KBM-7 (cell line): ENCODE measurements at places on chromosomes 1 and 21.

DNA sequence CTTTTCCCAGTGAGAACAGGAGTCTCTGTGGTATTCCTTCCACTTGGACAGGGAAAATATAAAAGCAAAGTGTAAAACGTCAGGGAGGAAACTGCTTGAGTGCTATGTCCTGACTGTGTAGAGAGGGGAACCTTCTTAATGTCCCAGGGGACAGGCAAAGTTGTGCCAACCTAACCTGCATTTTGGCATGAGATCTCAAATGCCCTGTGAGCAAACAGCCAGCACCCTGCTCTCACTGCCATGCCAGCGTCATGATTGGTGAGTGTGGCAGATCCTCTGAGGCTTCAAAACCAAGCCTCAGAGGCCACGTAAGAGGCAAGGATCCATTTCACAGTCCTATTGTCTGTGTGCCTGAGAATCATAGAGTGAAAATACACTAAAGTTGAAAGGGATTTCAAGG, 49.7 kb upstream of the RAP1A start:
- DNase-seq, result no peak

DNA sequence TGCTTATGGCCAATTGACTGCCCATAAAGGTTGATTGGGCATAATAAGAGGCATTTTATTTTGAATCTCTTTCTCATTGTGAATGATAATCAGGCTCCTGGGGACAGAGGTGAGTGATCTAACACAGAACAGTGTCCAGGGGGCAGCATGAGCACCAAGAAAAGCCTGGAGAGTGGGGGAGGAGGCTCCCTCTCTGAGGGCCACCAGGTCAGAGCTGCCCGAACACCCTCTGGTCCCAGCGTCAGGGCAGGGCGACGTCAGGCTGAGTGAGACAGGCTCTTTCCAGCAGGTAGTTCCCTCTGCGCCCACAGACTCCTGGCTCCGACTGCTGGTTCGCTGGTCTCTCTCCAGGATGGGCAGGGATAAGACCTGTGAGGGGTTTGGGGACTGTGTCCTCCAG, 250.2 kb upstream of the C1orf174 start:
- DNase-seq, result no peak

GRCh38 chr1:162973381-162973795, 95.8 kb upstream of the RGS4 start:
- DNase-seq, result no peak

- DNase-seq, result no peak
These were observed 11.0 kb downstream of the RAP1A start for GRCh38 chr1:111630567-111630966.

GRCh38 chr1:238639861-238640260, 746.5 kb upstream of the CHRM3 start:
- no peak for DNase-seq

GRCh38 chr21:26637201-26637745, 64.2 kb upstream of the CYYR1 start:
- no peak for DNase-seq

DNA sequence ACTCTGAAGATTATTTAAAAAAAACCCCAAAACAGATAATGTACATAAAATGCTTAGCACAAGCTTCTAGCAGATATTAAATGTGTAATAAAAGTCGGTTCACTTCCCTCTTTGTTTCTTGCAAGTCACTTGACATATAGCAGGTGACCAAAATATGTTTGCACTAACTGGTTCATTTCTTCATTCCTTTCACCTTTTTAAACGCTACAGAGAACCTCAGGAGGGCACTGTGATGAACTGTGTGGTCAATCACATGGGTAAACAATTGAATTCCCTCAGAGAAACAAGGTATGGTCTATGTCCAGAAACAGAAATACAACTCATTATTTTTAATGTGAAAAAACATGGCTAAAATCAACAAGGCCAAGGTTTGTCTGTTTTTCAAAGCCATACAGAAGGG, 51.3 kb upstream of the BCL10 start:
- DNase-seq, result no peak

- DNase-seq, result no peak
These were observed 85.2 kb downstream of the KIFAP3 start for GRCh38 chr1:169989246-169989645.

DNA sequence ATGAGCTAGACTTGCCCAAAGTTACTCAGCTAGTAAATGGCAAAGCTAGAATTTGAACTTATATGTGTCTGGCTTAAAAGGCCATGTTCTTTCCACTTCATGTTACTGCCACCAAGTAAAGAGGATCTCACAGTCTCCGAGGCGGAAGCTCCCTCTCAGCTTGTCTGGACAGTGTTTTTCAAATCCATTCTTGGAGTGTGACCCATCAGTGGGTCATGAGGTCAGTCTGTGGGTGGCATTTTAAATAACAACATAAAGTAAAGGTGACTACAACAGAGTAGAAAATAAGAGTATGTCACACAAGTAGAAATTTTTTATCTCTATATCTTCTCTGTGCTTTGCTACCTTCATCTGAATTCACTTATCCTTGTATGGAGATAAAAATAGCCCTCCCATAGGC, 3.2 kb upstream of the HMGB4 start:
- no peak for DNase-seq

DNA sequence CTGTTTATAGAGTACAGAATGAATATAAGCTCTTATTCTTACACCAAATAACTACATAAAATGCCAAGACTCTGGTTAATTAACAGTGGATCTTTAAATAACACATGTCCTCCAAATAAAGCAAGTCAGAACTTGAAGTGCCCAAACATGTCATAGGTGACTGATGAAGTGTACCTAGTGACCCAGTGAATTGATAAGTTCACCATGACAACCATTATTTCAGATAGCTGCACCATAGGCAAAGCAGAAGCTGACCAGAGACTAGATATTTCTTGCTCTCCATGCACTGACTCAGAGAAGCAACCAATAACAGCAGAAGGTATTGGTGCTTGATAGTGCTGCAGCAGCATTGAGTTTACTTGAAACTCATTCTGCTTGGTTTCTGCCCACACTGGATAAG, 192.1 kb downstream of the DUSP10 start:
- no peak for DNase-seq

DNA sequence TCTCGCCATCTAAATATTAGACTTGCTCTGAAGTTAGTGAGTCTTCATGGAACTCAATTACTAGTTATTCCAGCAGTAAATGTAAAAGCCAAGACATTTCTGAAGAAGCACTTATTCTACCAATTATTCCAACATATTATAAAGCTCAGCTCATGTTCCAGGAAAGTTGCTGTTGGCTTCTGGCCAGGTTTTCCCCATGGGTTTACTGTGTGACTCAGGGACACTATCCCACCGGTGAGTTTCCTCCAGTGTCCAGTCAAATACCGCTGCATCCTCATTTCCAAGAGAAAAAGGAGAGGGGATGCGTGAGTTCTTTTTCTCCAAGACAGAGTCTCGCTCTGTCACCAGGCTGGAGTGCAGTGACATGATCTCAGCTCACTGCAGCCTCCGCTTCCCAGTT, 9.2 kb upstream of the HHIPL2 start:
- no peak for DNase-seq

DNA sequence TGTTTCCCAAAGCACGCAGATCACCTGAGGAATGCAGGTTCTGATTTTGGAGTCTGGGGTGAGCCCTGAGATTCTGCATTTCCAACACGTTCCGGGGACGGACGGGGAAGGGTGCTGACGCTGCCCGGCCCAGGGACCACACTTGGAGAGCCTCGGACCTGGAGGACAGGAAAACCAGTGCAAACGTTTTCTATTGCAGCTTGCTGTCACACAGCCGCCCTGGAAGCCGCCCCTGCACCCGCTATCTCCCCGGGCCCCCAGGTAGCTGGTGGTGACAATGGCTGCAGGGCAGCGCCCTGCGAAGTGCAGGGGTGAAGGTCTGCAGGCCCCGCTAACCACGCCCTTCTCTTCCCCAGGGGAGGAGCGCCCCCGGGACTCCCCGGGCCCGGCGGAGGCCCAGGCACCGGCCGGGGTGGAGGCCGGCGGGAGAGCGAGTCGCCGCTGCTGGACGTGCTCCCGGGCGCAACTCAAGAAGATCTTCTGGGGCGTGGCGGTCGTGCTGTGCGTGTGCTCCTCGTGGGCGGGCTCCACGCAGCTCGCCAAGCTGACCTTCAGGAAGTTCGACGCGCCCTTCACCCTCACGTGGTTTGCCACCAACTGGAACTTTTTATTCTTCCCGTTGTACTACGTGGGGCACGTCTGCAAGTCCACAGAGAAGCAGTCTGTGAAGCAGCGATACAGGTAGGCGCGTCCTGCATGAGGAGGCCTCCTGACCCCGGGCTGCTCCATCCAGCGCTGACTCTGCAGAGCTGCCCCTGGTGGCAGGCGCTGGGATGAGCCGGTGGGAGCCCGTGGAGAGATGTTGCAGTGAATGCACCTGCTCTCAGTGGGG, 142.0 kb upstream of the COA6 start:
- DNase-seq, result no peak

GRCh38 chr21:36186081-36186480, 29.5 kb downstream of the DOP1B start:
- DNase-seq, result no peak

DNA sequence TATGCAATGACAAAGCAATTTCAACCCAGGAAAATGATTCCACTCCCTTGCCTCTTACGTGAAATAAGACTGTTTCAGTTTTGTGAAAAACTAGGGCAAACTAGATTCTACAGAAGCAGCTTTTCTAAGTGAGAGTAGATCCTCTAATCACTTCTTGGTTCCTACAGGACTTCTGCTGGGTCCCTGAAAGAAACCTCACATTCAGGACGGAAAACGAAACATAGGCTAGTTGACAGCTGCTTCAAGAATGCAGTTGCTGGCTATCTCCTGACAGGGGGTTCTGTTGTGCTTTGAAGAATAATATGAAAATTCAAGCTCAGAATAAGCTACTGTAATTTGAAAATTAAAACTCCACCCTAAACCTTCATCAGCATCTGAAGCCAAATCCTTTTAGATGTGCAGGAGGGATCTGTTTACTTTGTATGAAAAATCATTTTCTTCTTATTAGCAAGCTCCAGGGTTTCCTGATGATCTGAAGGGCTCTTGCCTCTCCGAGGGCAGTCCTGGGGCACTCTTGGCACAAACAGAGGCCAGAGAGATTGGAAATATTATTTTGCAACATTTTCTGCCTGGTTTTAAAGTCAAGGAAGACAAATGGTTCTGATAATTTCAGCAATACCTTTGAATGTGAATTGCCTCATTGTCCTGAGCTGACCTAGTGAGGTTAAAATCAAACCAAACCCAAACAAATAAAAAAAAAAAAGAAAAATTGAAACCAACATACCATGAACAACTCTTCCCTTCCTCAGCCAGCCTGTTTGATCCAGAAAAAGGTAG, 55.0 kb downstream of the NTMT2 start:
- no peak for DNase-seq

GRCh38 chr1:72326494-72326893, 44.2 kb upstream of the NEGR1 start:
- no peak for DNase-seq

GRCh38 chr1:157004806-157005205, 40.7 kb downstream of the ARHGEF11 start:
- no peak for DNase-seq

GRCh38 chr1:56472860-56473259, 106.5 kb downstream of the PLPP3 start:
- DNase-seq, result peak; percentile 73

GRCh38 chr1:92749024-92749634, 35.8 kb downstream of the EVI5 start:
- DNase-seq, result peak; percentile 40

- no peak for DNase-seq
These were observed 19.5 kb upstream of the NID1 start for GRCh38 chr1:236084386-236084730.

DNA sequence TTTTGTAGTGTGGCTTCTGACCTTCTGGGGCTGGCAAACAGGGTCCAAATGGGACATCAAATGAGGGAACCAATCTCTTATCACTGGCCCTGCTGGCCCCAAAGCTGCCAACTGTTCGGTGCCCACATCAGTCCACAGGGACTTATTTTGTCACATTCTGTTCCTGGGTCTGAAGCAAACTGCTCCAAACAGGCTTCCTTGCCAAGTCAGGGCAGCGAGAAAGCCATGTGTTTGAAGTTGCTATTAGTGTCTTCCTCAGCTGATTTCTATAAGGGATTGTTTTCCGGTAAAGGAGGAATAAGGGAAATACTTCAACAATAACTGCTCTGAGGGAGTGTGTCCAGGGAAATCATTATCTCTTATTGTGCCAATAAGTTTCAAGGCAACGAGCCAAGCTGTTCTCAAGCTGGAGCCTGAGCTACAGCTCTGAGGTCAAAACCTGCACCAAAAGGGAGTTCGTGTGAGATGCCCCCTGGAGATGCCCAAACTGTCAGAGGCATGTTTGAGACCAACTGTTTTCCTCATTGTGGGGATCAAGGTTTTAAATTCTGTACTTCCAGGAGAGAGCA, 381.4 kb upstream of the PROX1 start:
- DNase-seq, result no peak

DNA sequence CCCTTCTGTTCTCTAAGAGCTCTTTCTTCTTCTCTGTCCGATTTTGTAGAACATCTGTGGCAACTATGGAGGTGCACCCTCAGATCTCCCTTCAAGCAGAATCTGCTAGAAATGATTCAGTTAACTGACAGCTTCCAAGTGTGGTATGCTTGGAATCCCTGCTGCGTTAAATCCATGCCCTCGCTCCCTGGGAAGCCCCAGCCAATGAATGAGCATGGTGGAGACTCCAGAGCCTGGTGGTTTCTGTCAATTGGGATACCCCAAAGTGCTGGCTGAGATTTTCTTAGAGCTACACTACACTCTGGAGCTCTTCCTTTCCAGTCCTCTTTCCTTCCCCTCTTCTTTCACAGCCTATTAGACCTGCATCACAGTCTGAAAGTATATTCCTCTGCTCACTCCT, 116.3 kb upstream of the C1orf21 start:
- DNase-seq, result no peak

DNA sequence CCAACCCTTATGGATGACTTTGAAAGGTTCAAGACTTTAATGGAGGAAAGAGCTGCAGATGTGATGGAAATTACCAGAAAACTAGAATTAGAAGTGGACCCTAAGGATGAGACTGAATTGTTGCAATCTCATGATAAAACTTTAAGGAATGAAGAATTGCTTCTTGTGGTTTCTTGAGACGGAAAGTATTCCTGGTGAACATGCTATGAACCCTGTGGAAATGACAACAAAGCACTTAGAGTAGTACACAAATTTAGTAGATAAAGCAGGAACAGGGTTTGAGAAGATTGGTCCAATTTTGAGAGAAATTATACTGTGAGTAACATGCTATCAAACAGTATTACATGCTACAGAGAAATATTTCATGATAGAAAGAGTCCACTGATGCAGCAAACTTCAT, 215.4 kb downstream of the OMA1 start:
- DNase-seq, result no peak

GRCh38 chr1:39473324-39473723, 18.1 kb upstream of the BMP8A start:
- no peak for DNase-seq

DNA sequence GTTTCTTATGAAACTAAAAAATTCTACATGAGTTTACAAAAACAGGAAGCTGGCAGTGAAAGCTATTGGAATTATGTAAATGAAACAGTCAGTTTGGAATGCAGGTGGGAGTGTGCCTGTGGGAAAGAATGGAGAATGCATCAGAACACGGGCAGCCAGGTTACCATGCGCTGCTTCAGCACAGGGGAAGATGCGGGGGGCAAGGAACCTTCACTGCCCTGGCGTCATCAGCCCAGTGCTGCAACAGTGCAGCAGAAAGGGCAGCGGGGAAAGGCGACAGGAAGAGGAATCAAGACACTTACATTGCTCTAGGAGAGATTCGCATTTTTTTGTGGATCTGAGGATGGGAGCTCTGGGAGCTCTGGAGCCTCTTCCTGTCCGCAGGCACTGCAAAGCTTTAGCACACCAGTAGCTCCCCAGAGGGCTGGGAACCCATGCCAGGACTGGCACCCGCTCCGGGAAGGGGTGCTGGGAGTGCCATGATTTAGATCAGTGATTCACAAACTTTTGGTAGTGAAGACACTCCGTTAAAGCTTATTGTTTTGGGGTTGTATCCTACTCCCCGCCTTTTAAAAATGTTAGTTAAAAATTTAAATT, 64.1 kb upstream of the WDR26 start:
- DNase-seq, result peak; percentile 67
